Activated T-helper 2 cell treated with anti-CD3 and anti-CD28 coated beads, Interferon-gamma antibody, Interleukin-2, Interleukin-4, amounts not matched to agents 10 μg/mL and 5 μg/mL and 100 μg/mL, durations not matched to agents 14 hours and 24 hours and 36 hours (primary cell): ENCODE measurements at places on chromosomes 11 and 22.

- no peak for DNase-seq
These were observed 201.9 kb upstream of the PITPNB start for GRCh38 chr22:28120691-28121592.

DNA sequence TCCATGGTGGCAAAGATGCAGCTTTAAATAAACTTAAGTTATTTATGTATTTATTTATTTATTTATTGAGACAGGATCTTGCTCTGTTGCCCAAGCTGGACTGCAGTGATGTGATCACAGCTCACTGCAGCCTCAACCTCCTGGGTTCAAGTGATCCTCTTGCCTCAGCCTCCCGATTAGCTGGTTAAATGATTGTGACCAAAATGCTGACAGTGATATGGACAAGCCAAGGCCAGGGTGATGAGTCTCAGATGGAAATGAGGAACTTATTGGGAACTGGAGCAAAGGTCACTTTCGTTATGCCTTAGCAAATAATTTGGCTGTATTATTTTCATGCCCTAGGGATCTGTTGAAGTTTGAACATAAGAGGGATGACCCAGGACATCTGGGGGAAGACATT, 9.3 kb upstream of the LRP5 start:
- DNase-seq = no peak

DNA sequence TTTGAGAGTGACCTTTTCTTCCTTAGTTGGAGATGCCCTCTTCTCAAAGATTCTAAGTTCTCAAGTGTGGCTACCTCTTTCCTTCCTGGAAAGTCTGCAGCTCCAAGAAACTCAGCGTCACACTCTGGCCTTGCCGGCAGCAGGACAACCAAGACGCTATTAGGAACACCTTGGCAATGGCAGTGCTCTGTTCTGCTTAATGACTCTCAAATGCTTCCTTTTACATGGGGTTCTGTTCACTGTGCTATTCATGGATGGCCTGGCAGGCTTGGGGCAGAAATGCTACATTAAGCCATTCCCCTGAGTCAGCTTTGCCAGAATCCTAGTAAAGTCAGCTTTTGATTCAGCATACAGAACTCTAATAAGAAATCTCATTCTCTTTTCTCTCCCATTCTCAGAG, 25.9 kb downstream of the LARGE2 start:
- DNase-seq = no peak

DNA sequence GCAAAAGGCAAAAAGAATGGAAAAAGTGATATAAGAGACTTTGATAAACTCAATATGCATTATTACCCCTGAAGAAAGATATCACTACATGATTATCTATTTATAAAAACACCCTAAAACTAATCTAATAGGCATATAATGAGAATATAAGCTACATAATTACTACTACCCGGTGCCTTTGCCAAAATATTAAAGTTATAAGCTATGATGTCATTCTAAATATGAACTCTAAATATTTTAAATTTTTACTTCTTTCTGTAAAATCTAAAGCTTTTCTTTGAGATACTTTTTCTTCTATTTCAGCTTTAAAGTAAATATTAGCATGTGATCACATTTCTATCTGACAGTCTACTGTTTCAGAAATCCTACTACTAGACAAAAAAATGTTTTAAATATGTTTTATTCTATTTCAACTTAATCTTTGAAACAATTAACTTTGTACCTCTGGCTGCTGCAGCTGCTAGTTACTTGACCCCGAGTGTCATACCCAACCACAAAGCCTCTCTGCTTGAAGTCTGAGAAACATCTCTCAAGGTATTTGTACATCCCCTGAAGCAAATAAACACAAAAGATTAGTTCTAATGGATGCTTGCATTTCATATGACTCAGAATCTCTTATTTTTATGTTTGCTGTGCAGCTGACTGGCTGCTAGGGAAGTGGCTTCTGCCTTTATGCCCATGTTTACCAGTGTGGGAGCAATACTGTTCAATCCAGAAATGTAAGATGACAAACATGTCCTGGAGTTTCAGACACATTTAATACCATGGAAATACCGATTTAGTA, 26.8 kb downstream of the PGM2L1 start:
- DNase-seq = no peak

- DNase-seq = no peak
These were observed 10.2 kb upstream of the POU2F3 start for GRCh38 chr11:120229451-120230424.
